ENCODE measurements at places on chromosomes 11 and 22.

DNA sequence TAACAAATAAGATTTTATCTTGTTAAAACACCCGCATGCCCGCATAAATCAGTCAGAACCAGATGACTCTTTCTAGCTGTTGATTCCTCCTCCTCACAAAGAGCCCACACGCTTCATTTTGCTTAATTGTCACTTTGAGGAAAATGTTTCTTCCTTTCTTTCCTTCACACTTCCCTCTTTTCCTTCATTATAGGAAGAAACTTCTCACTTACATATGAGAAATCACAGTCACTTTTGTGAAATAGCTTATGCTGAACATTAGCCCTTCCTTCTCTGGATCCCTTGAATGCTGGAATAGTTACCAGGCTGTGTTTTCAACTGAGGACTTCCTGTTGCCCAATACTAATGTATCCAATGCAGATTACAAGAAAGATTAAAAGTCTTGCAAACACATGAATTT is 5.8 kb downstream of the MS4A6E start:
- DNase-seq: no peak

DNA sequence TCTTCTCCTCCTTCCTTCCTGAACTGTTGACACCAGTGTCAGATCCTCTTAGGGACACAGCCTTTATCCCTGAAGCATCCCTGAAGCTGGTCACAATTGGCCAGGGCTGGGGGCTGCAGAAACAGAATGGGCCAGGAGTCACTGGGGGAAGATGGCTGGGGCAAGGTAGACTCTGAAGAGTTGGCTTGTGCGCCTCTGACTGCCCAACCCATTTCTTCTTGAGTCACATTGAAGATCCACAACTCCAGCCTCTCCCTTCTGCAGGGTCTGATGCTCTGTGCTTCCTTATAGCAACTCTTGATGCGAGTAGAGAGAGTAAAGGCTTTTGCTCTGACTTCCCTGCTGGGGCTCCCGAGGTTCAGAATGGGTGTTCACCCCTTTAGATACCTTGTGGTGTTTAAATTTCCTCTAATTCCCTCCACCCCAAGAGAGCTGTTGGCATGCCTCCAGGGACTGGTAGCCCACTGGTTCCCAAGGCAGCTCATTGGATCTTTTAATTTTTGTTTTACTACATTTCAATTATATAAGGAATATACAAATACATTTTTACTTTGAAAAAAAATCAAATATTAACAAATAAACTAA is 13.4 kb downstream of the PRDM11 start:
- no peak for DNase-seq

GRCh38 chr11:35005141-35005780 is 88.8 kb downstream of the PDHX start:
- no peak for DNase-seq

- no peak for DNase-seq
Observed at GRCh38 chr22:50531546-50531961, 1.7 kb upstream of the TYMP start.

DNA sequence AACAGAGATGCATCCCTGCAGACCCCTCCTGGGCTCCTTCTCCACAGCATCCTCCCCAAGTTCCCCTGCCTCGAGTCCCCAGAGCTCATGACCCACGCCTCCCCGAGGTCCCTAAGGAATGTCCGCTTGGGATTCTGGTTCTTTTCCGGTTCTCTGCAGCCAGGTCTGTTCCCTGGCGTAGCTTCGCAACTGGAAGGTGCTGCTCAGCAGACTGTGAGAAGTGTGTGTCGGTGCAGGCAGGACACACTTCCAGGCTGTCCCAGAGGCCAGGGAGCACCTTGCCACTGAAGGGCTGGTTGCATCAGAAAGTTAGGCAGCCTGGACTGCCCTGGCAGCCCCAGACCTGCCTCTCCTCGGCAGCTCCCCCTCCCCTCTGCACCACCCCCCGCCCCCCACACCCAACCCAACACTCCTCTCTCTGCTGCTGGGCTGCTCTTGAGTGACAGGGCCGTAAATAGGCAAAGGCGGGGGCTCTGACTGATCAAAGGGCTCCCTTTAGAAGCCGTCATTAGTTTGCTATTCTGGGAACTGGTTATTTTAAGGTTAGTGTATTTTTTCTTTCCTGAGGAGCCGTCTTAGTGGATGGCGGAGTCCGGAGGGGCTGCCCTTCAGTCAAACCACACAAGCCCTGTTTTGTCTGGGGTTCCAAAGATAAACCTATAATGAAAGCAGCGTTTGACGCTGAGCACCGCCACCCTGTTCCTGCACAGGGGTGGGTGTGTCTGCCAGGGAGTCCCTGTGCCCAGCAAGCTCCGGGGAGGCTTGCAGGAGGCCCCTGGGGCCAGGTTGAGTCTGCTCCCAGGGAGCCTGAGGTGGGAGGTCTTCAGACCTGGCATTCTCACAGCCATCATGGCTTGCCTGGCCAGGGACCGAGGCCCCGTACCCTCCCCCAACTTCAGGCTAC is 88.6 kb upstream of the KCNQ1OT1 start:
- DNase-seq: no peak

GRCh38 chr11:36041988-36042611 is 98.2 kb downstream of the LDLRAD3 start:
- no peak for DNase-seq

DNA sequence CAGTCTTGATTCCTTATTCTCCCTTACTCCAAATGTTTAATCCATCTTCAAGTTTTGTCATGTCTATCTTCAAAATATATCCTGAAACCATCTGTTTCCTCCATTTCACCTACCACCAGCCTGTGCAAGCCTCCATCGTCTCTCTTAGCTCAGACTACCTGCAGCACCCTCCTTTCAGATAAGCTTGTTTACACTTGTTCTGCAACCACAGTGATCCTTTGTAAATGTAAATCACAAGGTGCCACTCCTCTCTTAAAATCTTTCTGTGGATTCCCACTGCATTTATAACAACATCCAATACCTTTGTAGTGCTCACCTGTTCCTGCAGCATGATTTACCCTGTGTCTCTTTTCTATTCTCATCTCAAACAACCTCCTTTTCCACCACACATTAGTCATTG is 31.8 kb upstream of the GPR83 start:
- no peak for DNase-seq

GRCh38 chr22:32341122-32341740 is 16.4 kb upstream of the RFPL3 start:
- DNase-seq: no peak

GRCh38 chr11:69144316-69145049 is 11.3 kb upstream of the SMIM38 start:
- DNase-seq: no peak

DNA sequence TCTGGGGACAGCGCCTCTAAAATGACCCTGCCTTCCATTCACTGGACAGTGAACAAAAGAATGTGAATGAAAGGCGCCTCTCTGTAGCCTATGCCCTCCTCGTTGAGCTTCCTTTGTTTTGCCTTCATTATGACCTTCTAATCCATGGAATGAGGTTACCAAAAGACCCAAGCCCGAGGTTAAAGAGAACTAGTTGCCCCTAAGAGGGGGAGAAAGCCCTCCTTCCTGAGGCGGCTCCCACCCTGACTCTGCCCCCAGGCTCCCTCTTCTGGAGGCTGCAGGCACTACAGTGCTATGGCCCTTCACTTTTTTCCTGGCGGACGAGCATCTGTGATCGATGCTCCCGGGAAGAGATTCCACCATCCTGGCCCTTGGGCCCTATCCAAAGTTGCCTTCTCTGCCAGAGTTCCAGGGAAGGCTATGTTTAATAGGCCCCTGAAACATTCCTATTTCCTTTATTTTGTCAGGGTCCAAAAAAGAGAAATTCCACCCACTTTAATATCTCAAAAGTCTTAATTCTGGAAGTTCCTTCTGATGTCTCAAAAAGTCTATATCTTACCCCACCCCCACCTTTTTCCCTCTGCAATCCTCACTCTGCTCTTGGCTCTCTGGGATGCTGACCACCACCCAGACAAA is 147.3 kb downstream of the FEZ1 start:
- DNase-seq: no peak

- DNase-seq: no peak
Observed at GRCh38 chr22:20180245-20180630, 29.4 kb upstream of the CCDC188 start.

DNA sequence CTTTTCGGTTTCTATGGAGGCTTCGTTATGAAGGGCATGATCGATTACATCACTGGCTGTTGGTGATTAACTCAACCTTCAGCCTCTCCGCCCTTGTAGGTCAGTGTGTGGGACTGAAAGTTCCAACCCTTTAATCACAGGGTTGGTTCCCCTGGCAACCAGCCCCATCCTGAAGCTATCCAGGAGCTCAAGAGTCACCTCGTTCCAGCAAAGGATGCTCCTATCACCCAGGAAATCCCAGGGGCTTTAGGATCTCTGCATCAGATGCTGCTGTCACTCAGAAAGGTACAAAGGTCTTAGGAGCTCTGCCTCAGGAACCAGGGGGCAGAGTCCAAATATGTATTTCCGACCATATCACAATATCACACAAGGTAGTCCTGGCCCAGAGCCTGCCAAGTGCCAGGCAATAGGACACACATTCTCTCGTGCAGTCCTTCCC is 123.5 kb upstream of the PARVA start:
- no peak for DNase-seq

DNA sequence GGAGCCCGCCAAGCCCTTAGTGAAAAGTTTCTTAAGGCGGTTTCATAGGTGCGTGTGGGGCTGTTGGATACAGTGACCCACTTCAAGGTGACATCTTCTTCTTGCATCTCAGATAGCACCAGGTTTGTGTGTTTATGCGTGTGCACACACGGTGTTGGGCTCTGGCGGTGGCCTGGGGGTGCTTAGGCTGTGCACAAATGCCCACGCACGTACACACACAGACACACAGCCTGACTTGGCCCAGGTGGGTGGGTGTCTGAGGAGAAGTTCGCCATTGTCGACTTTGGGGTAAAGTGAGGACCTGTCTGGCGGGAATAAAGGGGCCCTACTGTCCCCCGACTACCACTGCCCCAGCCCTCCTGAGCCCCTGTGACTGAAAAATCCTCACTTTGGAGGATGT is 103.8 kb downstream of the KCNQ1 start:
- no peak for DNase-seq

DNA sequence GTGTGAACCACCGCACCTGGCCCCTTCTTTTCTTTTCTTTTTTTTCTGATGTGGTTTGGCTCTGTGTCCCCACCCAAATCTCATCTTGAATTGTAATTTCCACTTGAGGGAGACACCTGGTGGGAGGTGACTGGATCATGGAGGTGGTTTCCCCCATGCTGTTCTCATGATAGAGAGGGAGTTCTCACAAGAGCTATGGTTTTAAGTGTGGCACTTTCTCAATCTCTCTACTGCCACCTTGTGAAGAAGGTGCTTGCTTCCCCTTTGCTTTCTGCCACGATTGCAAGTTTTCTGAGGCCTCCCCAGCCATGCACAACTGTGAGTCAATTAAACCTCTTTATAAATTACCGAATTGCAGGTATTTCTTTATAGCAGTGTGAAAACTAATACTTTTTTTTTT is 4.9 kb upstream of the TCN2 start:
- no peak for DNase-seq

DNA sequence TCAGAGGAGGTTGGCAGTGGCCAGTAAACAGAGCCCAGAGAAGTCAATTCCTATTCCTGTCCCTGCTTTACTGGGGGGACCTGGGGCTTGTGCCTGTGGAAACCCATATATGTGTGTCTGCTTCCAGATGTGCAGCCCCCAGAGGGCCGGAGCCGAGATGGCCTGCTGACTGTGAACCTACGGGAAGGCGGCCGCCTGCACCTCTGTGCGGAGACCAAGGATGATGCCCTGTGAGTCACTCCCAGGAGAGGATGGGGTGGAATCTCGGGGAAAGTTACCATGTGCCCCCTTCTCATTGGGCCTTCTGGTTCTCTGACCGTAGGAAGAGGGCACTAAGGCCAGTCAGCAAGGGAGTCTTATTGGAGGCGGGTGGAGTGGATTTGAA is 5.3 kb downstream of the PLEKHB1 start:
- no peak for DNase-seq

All from cerebellar nuclear complex (tissue), 1 donor.